Activated CD4-positive, alpha-beta memory T cell treated with anti-CD3 and anti-CD28 coated beads, Interleukin-2, amount 10 ng/mL, durations not matched to agents 7 days and 5 days (primary cell): ENCODE measurements at places on chromosomes 3 and 15. TPM values are rescaled to one million over a fixed set of nuclear protein-coding genes. Genes with fewer than 3 reads are reported as not detected.

- peaks cover 14% of the 10 kb centered on the region for H3K27me3 ChIP-seq
- no peak overlapping the region for H3K4me3 ChIP-seq
- H3K36me3 ChIP-seq = no peaks in the 10 kb centered on the region
- H3K27ac ChIP-seq = no peak overlapping the region
- peaks cover 11% of the 10 kb centered on the region for H3K4me1 ChIP-seq
Observed at GRCh38 chr15:48361685-48362084, 30.5 kb downstream of the DUT start.

Gene SERPINI2
- not detected for total RNA-seq

Gene TUSC7
- total RNA-seq = not detected

GRCh38 chr15:60648928-60649679 lies 170.2 kb upstream of the ICE2 start:
- H3K36me3 ChIP-seq = no peaks in the 10 kb centered on the region
- H3K27me3 ChIP-seq = peaks cover 1% of the 10 kb centered on the region
- H3K27ac ChIP-seq = peak overlapping the region; percentile 70
- no peak for DNase-seq

- DNase-seq = no peak
- H3K27me3 ChIP-seq = no peaks in the 10 kb centered on the region
- peaks cover 12% of the 10 kb centered on the region for H3K36me3 ChIP-seq
- no peak overlapping the region for H3K4me3 ChIP-seq
- peaks cover 24% of the 10 kb centered on the region for H3K4me1 ChIP-seq
Observed at GRCh38 chr3:195892105-195893043, 16.0 kb downstream of the TNK2 start.

GRCh38 chr3:33699275-33699674 lies 18.8 kb downstream of the CLASP2 start:
- no peak overlapping the region for H3K4me3 ChIP-seq
- no peak for DNase-seq
- no peak overlapping the region for H3K27ac ChIP-seq
- peaks cover 2% of the 10 kb centered on the region for H3K4me1 ChIP-seq

DNA sequence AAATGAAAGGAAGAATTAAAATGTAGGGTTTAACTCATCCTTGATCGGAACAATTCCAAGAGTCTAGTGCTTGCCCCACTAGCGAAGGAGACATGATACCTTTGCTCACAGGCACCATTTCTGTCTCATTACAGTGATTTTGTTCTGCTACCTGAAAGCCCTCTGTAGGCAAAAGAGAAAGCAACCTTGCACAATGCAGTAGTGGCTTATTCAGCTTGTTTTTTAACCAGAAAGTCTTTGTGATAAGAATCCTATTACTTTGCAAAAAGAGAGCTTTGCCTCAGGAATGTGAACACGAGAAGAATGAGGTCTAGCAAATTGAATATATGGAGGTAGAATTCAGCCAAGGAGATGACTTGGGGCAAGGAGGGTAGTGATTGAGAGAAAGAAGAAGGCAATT lies 684.4 kb downstream of the GRM7 start:
- no peaks in the 10 kb centered on the region for H3K36me3 ChIP-seq
- no peaks in the 10 kb centered on the region for H3K4me1 ChIP-seq
- no peak for DNase-seq

- H3K27me3 ChIP-seq = peaks cover 12% of the 10 kb centered on the region
- H3K4me3 ChIP-seq = no peak overlapping the region
- H3K4me1 ChIP-seq = peaks cover 13% of the 10 kb centered on the region
- no peak overlapping the region for H3K27ac ChIP-seq
- H3K36me3 ChIP-seq = no peaks in the 10 kb centered on the region
Observed at GRCh38 chr3:171801738-171802589, 8.3 kb downstream of the PLD1 start.

DNA sequence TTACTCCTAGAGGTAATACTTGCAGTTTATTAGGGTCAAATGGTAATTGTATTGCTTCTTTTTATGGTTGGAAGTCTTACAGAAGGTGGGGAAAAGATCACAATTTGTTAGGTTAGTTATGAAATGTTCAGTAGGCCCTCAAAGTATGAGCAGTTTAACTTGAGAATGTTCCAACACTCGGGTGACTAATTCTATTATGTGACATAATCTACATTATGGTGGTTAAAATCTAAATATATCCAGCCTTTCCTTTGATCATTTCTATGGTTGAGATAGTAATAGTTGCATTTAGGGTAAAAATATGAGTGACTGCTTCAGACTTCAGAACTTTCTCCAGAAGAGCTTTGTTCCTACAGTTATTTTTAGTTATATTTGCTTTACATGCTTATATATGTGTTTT lies 19.6 kb upstream of the FBXO22 start:
- no peak overlapping the region for H3K4me3 ChIP-seq
- H3K27ac ChIP-seq = no peak overlapping the region
- H3K27me3 ChIP-seq = no peaks in the 10 kb centered on the region
- no peak for DNase-seq

DNA sequence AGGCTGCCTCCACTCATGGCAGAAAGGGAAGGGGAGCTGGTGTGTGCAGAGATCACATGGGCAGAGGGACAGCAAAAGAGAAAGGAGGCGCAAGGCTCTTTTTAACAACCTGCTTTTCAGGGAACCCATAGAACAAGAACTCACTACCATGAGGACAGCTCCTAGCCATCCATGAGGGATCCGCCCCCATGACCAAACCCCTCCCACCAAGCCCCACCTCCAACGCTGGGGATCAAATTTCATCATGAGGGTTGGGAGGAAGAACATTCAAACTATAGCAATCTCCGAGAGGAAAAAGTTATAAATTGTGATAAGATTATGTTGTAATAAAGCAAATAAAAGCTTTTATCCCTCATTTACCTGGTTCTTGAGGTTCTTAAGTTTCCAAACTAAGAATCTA lies 84.7 kb upstream of the LMCD1 start:
- peaks cover 3% of the 10 kb centered on the region for H3K4me1 ChIP-seq
- no peak overlapping the region for H3K4me3 ChIP-seq
- no peaks in the 10 kb centered on the region for H3K27me3 ChIP-seq
- no peaks in the 10 kb centered on the region for H3K36me3 ChIP-seq
- no peak overlapping the region for H3K27ac ChIP-seq
- DNase-seq = no peak

GRCh38 chr3:129424185-129424841 lies 4.1 kb downstream of the EFCAB12 start:
- H3K27me3 ChIP-seq = peaks cover 5% of the 10 kb centered on the region
- no peak overlapping the region for H3K27ac ChIP-seq
- no peak for DNase-seq
- peaks cover 8% of the 10 kb centered on the region for H3K36me3 ChIP-seq
- H3K4me3 ChIP-seq = no peak overlapping the region
- peaks cover 22% of the 10 kb centered on the region for H3K4me1 ChIP-seq

Gene B3GALNT1
- 3.9 TPM for total RNA-seq

DNA sequence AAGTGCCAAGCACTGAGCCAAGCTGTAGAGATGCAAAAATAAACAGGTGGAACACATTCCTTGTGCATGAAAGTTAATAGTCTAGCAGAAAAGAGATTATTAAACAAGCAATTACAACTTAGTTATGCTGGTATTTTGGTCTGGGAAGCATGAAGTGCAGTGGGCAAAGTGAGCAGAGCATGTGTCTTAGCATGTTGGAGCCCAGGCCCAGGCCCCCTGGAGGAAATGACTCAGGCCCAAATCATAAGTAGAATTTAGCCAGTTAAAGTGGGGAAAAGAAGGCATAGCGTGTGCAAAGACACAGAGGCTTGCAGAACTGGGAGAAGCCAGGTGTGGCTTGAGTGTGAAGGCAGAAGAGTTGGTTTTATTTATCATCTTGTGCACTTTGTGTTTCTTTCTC lies 163.8 kb upstream of the ATP11B start:
- DNase-seq = no peak
- no peaks in the 10 kb centered on the region for H3K36me3 ChIP-seq

DNA sequence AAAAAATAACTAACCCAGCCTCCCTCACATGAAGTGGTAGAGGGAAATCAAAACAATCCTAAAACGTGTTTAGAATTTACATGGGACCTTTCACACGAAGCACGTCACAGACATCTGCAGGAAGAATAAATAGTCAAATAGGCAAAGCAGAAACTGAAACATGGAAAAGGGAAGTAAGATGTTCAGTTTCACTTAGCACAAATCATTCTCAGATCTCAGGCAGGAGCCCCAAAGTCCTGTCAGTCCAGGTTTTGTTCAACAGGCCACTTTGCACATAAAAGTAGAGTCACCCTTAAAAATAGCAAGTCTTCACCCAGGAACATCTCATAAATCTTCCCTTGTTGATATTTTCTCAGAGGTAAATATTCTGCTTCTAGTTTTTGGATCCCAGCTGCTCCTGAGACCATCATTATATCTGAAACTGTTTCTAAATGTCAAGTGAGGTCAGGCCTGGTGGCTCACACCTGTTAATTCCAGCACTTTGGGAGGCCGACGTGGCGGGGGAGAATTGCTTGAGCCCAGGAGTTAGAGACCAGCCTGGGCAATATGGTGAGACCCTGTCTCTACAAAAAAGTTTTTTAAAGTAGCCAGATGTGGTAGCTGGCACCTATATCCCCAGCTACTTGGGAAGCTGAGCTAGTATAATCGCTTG lies 1.9 kb downstream of the RUBCN start:
- DNase-seq = no peak
- H3K36me3 ChIP-seq = peaks cover 23% of the 10 kb centered on the region
- no peaks in the 10 kb centered on the region for H3K27me3 ChIP-seq
- no peak overlapping the region for H3K27ac ChIP-seq
- H3K4me1 ChIP-seq = peaks cover 49% of the 10 kb centered on the region
- H3K4me3 ChIP-seq = peak overlapping the region; percentile 12

Gene MINDY2
- total RNA-seq = 18.0 TPM

Gene CPOX
- total RNA-seq = 75.9 TPM

DNA sequence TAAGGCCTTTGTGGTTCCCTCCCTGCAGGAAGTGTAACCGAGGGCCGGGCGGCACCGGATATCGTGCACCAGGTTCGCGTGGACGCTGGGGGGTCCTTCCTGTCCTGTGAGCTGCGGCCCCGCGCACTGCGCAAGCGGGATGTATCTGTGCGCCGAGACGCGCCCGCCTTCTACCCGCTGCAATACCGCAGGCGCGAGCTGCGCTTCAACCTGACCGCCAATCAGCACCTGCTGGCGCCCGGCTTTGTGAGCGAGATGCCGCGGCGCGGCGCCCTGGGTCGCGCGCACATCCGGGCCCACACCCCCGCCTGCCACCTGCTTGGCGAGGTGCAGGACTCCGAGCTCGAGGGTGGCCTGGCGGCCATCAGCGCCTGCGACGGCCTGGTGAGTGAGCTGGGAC lies 35.9 kb downstream of the SAXO2 start:
- H3K4me3 ChIP-seq = no peak overlapping the region
- peak; percentile 62 for DNase-seq
- no peaks in the 10 kb centered on the region for H3K36me3 ChIP-seq
- no peaks in the 10 kb centered on the region for H3K27me3 ChIP-seq

DNA sequence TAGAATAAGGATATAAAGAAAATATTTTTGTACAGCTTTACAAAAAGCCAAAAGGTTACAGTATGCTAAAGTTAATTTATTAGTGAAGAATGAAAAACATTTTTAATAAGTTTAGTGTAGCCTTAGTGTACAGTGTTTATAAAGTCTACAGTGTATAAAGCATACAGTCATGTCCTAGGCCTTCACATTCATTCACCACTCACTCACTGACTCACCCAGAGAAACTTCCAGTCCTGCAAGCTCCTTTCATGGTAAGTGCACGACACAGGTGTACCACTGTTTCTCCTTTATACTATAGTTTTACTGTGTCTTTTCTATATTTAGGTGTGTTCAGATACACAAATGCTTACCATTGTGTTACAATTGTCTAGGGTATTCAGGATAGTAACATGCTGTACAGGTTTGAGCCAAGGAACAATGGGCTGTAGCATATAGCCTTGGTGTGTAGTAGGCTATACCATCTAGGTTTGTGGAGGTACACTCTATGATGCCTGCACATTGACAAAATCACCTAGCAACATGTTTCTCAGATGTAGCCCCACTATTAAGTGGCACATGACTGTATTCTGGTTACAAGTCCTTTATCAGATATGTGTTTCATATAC lies 197.1 kb upstream of the KBTBD8 start:
- H3K27ac ChIP-seq = no peak overlapping the region
- no peak for DNase-seq
- H3K4me1 ChIP-seq = no peaks in the 10 kb centered on the region
- no peaks in the 10 kb centered on the region for H3K36me3 ChIP-seq
- H3K27me3 ChIP-seq = peaks cover 3% of the 10 kb centered on the region
- no peak overlapping the region for H3K4me3 ChIP-seq
